ENCODE measurements at places on chromosomes 12 and 14.

- no peak for DNase-seq
Observed at GRCh38 chr14:54377501-54377900, 19.3 kb upstream of the CDKN3 start.

DNA sequence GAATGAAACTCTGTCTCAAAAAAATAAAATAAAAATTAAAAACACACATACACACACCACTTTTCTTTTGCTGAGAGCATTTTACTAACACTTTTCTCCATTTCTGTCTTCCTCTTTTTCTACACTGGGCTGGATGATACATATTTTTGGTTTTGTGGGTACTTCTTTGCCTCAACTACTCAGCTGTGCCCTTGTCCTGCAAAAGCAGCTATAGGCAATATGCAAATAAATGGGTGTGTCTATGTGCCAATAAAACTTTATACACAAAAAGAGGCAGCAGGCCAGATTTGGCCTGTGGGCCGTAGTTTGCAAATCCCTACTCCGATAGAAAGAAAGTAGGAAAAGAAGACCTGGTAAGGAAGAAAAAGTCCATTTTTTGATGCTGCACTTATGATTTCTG is 6.5 kb downstream of the CLMN start:
- no peak for DNase-seq

GRCh38 chr14:102541771-102542170 is 32.2 kb upstream of the ANKRD9 start:
- no peak for DNase-seq

DNA sequence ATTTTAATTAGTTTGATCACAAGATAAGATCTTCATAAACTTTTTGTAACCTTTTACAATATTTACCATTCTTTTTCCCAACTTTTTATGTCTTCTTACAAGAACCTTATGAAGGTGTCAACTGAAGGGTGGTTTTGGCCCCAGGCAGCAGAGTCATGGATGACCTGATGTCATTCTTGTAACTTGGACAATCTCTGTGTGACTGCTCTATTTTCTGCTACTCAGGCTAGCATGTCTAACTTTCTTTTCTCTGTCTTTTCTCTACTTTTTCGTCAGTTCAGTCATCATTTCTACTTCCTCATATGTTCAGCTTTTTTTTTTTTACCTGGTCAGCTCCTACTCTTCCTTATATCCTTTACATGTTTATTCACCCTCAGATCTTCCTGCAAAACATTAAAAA is 150.7 kb upstream of the PTPRQ start:
- DNase-seq, result no peak

GRCh38 chr12:103965255-103965589 is 450 bp upstream of the TDG start:
- DNase-seq, result no peak

DNA sequence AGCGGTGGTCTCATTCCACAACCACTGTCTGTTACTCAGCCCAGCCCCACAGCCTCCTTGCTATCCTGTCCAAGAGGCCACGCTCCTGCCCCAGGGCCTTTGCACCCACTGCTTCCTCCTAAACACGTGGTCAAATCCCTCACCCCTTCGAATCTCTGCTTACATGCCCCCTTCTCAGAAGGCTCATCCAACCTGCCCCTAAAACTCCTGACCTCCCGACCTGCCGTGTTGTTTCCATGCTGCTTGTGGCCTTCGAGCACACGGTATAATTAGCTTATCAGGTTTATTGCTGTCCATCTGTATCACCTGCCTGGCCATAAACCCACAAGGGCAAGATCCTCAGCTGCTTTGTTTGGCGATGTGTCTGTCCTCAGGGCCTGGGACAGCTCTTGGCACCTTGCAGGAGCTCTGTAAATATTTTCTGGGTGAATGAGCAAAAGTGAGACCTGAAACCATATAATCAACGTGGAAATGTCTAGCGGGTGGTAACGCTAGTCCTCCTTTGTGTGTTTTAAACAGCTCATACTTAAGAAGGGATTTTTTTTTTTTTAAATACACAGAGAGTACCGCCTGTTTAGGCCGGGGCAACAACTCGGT is 36.0 kb downstream of the SCARB1 start:
- DNase-seq, result no peak

- DNase-seq, result no peak
Observed at GRCh38 chr14:58747181-58747580, 109.4 kb downstream of the DACT1 start.

- no peak for DNase-seq
Observed at GRCh38 chr12:5022465-5023061, 21.1 kb upstream of the KCNA5 start.

- no peak for DNase-seq
Observed at GRCh38 chr14:30108975-30109700, 181.5 kb upstream of the PRKD1 start.

GRCh38 chr14:75803765-75804164 is 142.7 kb downstream of the TTLL5 start:
- DNase-seq, result no peak

DNA sequence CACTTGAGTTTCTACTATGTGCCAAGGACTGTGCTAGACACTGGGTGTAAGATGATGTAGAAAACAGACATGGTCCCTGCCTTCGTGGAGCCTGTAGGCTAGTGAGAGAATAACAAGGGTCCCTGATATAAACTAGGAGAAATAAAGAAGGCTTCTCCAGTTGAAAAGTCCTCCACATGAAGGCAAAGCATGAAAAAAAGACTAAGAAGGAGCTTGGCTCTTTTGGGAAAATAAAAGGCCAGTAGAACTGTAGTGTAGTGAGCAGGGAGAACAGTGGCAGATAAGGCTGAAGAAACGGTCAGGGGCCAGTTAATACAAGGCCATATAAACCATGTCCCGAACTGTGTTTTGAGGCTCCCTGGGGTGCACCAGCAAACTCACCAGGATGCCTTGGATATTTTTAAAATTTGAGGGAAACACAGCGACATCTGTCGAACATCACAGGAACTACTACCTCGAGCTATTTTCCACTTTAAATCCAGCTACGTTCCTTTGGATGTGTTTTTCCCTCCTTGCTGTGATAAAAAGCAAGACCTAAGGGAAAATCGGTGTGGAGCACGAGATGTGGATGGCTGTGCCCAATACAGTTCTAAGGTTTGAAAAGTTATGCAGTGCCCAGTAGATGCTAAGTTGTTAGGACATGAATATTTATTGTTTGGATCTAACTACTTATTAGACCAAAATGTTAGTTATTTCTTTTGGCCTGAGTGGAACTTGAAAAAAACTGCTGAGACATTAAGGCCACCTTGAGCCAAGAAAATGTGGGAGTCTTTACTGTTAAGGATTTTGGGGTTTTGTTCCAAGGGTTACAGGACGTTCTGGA is 8.5 kb upstream of the CFL2 start:
- peak; percentile 56 for DNase-seq

DNA sequence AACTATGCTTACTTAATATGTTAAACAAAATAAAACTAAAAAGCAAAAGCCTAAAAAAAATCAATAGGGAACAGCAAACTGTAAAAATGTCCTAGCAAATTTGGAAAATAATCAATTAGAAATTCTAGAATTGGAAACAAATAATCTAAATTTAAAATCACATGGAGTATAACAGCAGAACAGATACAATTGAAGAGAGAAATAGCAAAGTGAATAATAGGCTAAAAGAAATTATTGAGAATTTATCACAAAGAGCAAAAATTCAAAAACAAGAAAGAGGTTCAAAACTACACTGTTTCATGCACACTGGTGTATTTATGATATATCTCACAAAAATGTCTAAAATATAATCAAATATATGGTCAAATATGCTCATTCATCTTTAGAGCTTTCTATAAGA is 231.9 kb downstream of the GPHN start:
- DNase-seq, result no peak

- no peak for DNase-seq
Observed at GRCh38 chr14:52000696-52001095, 11.3 kb downstream of the RTRAF start.

DNA sequence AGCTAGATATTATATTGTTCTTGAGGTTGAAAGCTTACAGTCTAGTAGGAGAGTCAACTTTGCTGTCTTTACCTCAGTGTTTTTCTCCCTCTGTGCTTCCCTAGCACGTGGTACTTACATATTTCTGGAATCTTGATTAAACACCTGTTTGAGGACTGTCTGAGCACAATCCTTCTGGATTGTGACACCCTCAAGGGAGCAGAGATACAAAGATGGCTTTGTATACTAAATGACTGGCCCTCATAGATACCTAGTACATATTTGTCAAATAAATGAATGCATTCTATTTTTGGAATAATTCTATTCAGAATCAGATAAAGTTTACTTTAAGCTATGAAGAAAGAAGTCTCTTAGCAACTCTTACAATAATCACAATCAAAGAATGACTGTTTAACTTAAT is 113.3 kb downstream of the LRRK2 start:
- no peak for DNase-seq

GRCh38 chr14:100761481-100761880 is 34.8 kb downstream of the DLK1 start:
- DNase-seq, result peak; percentile 25

DNA sequence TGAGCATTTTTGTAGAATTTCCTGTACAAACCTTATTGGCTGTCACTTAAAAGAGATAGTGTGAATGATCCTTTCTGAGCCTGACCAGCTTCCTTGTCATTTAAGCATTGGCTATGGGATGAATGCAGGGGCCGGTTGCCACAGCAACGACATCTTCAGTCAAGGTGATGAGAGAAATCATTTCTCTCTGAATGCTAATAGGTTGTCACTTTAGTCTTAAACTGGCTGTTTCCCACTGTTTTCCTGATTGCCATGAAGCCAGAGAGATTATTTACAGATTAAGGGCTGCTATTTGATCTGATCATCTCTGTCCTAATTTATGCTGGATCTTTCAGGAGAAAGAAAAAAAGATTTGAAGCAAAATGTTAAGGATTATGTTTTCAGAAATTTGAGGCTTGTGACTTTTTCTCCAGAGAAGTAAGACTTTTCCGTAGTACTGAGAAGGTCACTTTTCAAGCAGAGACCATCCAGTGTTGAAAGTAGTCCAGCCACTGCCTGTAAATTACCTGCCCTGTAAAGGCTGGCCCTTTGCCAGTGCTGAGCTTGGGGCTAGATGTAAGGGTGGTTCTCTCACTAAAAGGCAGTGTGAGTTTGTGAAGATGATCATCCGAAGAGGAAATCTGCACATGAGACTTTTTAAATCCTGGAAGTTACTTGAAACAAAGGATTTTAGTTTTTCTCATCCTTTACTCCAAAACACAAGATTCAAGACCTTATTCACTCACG is 235.6 kb downstream of the DACT1 start:
- no peak for DNase-seq

DNA sequence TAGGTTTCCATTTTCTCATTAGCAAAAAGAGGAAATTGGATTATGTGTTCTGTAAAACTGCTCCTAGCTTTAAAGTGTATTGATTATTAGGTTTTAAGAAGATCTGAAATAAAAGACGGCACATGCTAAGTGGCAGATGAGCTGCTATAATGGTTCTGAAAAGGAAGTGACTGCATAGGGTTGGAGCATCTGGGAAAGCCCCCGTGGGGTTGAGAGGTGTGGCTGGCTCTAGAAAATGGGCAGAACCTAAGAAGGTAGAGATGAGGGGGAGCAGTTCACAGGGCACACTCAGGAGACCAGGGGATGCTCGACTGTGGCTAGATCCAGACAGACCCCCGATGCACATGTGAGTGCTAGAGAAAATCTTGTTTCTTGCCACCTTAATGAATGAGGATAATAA is 1.9 kb downstream of the IFNG-AS1 start:
- no peak for DNase-seq

GRCh38 chr12:90244232-90244631 is 535.6 kb upstream of the ATP2B1 start:
- DNase-seq, result no peak

DNA sequence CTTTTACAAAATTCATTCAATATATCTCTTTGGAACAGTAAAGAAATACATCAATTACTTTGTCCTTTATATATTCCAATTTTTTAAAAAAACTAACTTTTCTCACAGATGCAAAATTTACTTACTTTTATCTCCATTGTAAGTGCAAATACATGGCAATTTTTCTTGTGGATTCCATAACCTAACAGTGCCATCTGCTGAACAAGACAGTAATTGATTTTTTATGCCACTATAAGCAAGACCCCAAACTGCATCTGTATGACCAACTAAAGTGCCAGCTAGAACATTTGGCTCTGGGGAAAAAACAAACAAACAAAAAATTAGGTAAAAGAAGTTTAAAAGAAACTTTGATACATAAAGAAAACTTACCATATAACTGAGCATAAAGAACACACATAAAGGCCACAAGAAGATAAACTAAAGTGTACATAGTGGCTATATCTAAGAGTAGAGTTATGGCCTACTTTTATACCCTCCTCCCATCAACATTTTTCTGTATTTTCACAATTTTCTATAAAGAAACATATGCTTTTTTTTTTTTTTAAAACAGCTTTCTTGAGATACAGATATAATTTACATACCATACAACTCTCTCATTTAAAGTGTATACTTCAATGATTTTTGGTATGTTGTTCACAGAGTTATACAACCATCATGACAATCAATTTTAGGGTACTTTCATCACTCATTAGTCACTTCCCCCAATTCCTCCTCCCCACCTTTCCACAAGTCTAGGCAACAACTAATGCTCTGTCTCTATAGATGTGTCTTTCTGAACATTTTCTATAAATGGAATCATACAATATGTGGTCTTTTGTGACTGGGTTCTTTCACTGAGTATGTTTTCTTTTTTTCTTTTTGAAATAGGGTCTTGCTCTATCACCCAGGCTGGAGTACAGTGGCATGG is 32.6 kb downstream of the COCH start:
- DNase-seq, result no peak

- no peak for DNase-seq
Observed at GRCh38 chr14:104677512-104678332, 11.7 kb upstream of the INF2 start.

- no peak for DNase-seq
Observed at GRCh38 chr12:67358781-67359338, 89.7 kb downstream of the CAND1 start.

All from glomerular endothelial cell (primary cell).